ENCODE measurements at places on chromosomes 1 and 21. TPM values are rescaled to one million over a fixed set of nuclear protein-coding genes. Genes with fewer than 3 reads are reported as not detected.

Gene MTARC2
- total RNA-seq, result 78.0 TPM

Gene ALPL
- total RNA-seq, result 4.0 TPM

DNA sequence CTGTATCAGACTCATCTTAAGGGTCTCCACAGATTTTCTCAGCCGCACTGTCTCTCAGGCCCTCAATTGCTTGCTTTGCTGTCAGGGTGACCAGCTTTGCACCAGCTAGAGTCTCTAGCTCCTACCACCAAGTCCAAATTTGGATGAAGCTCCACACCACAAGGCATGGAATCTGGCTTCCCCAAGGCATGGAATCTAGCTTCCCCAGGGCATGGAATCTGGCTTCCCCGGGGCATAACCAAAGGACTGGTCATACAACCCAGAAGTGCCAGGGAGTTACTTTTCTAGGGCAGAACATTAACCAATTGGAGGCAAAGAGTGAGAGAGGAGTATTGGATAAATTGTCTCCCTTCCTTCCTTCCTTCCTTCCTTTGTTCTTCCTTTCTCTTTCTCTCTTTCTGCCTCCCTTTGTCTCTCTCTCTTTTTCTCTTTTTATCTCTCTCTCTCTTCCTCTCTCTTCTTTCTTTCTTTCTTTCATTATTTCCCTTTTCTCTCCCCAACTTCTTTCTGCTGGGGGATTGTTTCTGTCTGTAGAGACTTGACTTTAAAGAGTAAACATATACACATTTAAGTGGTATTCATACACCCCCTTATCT is 76.9 kb upstream of the HAO2 start:
- no peak for DNase-seq

- DNase-seq, result no peak
These were observed 60.0 kb upstream of the HMCN1 start for GRCh38 chr1:185674201-185674600.

- DNase-seq, result no peak
These were observed 45.8 kb upstream of the RIPK4 start for GRCh38 chr21:41812679-41813078.

Gene FDPS
- total RNA-seq, result 269 TPM

Gene CD160
- 0.17 TPM for total RNA-seq

GRCh38 chr21:42107177-42107880 is 36.2 kb downstream of the UMODL1 start:
- DNase-seq, result no peak

DNA sequence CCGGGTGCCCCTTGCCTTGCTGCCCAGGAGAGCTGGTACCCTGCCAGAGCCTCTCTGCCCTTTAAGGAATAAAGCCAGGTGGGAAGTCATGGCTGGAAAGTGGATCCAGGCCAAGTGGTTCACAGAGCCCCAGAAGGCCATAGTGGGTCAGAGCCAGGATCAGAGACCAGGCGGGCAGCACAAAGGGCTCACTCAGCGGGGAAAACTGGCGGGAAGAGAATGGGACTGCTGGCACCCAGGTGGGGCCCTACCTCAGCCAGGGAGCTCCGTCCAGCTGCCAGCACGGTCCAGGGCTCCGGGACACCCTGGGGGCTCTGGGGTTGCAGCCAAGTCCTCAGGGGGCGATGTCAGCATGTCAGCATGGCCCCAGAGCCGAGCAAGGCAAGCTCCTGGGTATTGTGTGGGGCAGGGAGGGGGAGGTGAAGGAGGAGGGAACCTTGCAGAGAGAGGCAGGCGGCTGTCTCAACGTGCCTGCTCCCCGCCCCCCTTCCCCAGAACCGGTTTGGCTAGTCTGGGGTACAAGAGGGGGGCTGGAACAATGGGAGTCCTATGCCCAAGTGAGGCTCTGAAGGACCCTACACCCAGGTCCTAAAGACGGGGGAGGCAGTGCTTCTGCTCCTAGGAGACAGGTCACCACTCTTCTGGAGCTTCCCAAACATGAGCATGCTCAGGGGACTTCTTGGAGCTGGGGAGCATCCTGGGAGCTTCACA is at the start of gene ARHGEF19:
ARHGEF19 (minus strand) TSS at position 402 of the 711 bp plus-strand sequence. CDS start 3,598 bp downstream, outside the sequence.
- no peak for DNase-seq

DNA sequence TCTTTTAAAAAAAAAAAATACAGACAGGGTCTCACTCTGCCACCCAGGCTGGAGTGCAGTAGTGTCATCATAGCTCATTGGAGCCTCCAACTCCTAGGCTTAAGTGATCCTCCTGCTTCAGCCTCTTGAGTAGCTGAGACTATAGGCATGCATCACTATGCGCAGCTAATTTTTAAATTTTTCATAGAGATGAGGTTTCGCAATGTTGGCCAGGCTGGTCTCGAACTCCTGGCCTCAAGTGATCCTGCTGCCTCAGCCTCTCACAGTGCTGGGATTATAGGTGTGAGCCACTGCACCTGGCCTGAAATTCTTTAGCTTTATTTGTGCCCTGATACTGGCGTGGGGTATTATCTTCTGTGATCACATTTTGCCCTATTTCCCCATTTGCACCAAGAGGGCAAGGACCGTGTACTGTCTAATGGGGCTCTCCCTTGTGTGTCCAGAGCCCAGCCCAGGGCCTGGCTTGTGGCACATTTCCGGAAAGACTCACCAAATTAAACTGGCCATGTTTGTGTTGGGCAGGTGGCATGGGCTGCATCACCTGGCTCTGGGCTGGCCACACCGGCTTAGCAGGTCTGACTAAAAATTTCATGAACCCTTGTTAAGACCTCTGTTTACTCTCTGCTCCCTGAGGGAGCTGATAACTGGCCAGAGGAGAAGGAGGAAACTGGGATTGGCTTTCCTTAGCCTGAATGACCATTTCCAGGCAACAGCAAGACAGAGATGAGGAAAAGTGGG is 32.2 kb downstream of the TRIM62 start:
- peak; percentile 38 for DNase-seq

Gene KRTAP6-1
- not detected for total RNA-seq

GRCh38 chr1:184405094-184405800 is 18.4 kb downstream of the C1orf21 start:
- no peak for DNase-seq

Gene CLCA1
- 0.37 TPM for total RNA-seq

Gene KIF26B
- total RNA-seq, result 0.32 TPM

- peak; percentile 22 for DNase-seq
These were observed 228.9 kb downstream of the TNR start for GRCh38 chr1:175514387-175514953.

GRCh38 chr1:103461161-103462105 is 64.1 kb upstream of the RNPC3 start:
- DNase-seq, result no peak

DNA sequence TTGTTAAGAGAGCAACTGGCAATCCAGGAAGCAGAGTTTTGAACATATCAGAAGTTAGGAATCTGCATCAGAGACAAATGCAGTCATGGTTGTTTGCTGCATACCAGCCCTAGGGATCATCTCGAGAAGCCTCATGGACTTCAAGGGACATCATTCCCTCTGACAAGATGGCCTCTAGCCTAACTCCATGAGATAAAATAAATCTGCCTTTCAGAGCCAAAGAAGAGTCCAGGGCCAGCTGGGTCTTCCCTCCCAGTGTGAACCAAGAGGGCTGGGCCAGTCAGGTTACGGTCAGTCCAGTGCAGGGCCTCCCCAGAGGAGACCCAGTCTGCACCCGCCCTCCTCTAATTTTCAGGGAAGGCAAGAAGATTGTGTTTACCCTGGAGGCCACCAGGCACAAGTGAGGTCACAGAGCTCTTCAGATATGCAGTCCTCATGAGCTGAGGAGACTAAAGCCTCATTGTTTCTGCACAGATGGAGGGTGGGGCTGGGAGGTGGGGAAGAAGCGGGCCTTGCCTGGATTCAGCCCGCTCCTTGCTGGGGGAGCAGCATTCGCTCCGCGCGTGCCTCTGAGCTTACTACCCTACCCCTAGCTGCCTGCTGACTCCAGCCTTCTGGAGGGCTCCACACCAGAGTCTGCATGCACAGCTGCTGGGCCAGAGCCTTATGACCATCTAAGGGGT is 52.8 kb downstream of the CAPN2 start:
- peak; percentile 70 for DNase-seq

Gene KCNJ15
- total RNA-seq, result 158 TPM

Gene LAX1
- 1.9 TPM for total RNA-seq
